ENCODE measurements at places on chromosomes 1 and 21. TPM values are rescaled to one million over a fixed set of nuclear protein-coding genes. Genes with fewer than 3 reads are reported as not detected.

DNA sequence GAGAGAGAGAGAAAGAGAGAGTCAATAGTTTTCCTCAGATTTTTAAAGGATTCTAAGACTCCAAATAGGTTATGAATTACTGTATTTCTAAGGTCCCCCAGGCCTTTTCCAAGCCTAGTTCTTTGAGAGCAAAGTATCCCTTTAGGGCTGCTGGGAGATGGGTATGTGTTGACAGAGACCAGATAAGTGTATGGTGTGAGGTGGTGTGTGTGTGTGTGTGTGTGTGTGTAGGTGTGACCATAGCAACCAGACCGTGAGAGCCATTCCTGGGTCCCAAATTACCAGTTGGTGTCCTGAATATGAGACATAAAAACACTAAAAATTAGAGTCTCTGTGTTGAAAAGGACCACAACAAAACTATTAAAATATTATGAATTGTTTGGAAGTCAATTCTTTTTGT, 41.7 kb upstream of the DNAJC6 start:
- H3K36me3 ChIP-seq = no peaks in the 10 kb centered on the region
- H3K27me3 ChIP-seq = no peaks in the 10 kb centered on the region
- no peaks in the 10 kb centered on the region for H3K4me1 ChIP-seq
- no peak overlapping the region for H3K4me3 ChIP-seq
- no peak for DNase-seq
- H3K27ac ChIP-seq = no peak overlapping the region

DNA sequence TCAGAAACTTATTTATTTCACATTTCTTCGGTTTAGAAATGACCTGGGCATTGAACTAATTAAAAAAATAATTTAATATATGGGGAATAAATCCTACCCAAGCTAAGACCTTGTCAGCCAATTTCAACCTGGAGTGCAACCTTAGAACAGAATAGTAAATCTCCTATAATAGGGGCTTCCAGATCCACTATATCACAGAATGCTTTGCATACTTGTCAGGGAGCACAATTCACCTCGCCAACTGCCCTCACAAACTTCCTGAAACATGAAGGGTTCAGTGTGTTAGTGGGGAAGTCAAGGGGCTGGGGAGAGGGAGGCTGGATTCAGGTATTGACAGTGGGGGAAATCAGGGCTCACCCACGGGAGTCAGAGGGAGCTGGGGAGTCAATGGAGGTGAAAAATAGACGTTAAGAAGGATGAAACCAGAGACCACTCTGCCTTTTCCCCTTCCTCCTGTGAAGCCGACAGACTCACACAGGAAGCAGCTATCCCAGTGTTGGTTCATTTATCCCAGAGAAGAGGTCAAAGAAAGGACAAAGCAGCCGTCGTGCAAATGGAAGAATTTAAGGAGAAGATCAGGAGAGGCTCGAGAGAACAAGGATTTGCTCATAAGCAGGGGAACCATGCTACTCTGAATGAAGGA, 453.3 kb downstream of the NUF2 start:
- DNase-seq = no peak
- H3K27ac ChIP-seq = no peak overlapping the region
- no peaks in the 10 kb centered on the region for H3K27me3 ChIP-seq
- H3K4me1 ChIP-seq = no peaks in the 10 kb centered on the region
- no peak overlapping the region for H3K4me3 ChIP-seq
- no peaks in the 10 kb centered on the region for H3K36me3 ChIP-seq

GRCh38 chr1:98296681-98297080, 364.8 kb upstream of the SNX7 start:
- H3K4me1 ChIP-seq = no peaks in the 10 kb centered on the region
- H3K27me3 ChIP-seq = no peaks in the 10 kb centered on the region
- DNase-seq = no peak
- H3K27ac ChIP-seq = no peak overlapping the region
- no peak overlapping the region for H3K4me3 ChIP-seq

ZMPSTE24 gene
- 32.6 TPM for total RNA-seq

DNASE2B gene
- total RNA-seq = not detected

CD52 gene
- total RNA-seq = 291 TPM

SPRR4 gene
- not detected for total RNA-seq

- H3K27me3 ChIP-seq = no peaks in the 10 kb centered on the region
- no peaks in the 10 kb centered on the region for H3K36me3 ChIP-seq
- no peaks in the 10 kb centered on the region for H3K4me1 ChIP-seq
- no peak overlapping the region for H3K27ac ChIP-seq
- DNase-seq = no peak
- no peak overlapping the region for H3K4me3 ChIP-seq
Measured at GRCh38 chr1:109331113-109331512, 24.3 kb upstream of the MYBPHL start.

C4BPB gene
- total RNA-seq = 0.40 TPM

- H3K27ac ChIP-seq = no peak overlapping the region
- H3K4me1 ChIP-seq = no peaks in the 10 kb centered on the region
- peaks cover 19% of the 10 kb centered on the region for H3K27me3 ChIP-seq
- H3K4me3 ChIP-seq = no peak overlapping the region
- no peaks in the 10 kb centered on the region for H3K36me3 ChIP-seq
Measured at GRCh38 chr1:32896451-32896850, 4.7 kb downstream of the TMEM54 start.

SELENBP1 gene
- total RNA-seq = 0.41 TPM

ITLN2 gene
- not detected for total RNA-seq

- no peaks in the 10 kb centered on the region for H3K36me3 ChIP-seq
- no peaks in the 10 kb centered on the region for H3K27me3 ChIP-seq
- DNase-seq = no peak
- peaks cover 7% of the 10 kb centered on the region for H3K4me1 ChIP-seq
Measured at GRCh38 chr21:41973427-41973831, 19.6 kb upstream of the C2CD2 start.

TGFBR3 gene
- total RNA-seq = 18.6 TPM

GRCh38 chr1:212108981-212109380, 73.4 kb downstream of the DTL start:
- peaks cover 3% of the 10 kb centered on the region for H3K36me3 ChIP-seq
- no peak for DNase-seq
- H3K27ac ChIP-seq = no peak overlapping the region
- H3K27me3 ChIP-seq = no peaks in the 10 kb centered on the region
- H3K4me1 ChIP-seq = no peaks in the 10 kb centered on the region
- H3K4me3 ChIP-seq = no peak overlapping the region

DNA sequence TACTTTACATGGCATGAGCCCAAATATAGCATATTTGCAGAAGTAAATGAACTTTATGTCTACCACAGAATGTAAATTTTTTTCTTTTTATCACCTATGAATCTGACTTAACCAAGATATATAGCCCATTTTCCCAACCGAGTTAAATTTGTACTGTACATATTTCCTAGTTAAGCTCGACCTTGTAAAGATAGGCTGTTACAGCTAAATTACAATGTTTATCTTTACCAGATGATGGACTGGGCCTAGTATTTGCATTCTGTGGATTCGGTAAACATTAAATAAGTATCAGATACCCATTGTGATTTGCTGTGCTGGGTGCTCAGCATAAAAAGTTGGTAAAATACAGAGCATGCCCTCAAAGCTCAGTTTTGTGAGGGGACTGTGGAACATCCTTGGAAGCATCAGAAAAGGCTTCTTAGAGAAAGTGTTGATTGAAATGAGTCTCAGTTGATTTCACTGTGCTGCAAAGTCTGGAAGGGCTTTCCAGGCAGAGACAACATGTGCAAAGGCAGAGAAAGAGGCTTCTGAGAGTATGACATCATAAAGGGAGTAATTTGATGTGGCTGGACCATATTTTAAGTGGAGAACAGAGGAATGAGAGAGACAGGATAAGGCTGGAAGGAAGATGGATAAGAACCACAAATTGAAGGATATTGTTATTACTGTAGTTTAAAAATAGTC, 27.4 kb downstream of the MORC3 start:
- no peak overlapping the region for H3K4me3 ChIP-seq
- peaks cover 8% of the 10 kb centered on the region for H3K36me3 ChIP-seq
- no peak for DNase-seq
- no peaks in the 10 kb centered on the region for H3K4me1 ChIP-seq

DNA sequence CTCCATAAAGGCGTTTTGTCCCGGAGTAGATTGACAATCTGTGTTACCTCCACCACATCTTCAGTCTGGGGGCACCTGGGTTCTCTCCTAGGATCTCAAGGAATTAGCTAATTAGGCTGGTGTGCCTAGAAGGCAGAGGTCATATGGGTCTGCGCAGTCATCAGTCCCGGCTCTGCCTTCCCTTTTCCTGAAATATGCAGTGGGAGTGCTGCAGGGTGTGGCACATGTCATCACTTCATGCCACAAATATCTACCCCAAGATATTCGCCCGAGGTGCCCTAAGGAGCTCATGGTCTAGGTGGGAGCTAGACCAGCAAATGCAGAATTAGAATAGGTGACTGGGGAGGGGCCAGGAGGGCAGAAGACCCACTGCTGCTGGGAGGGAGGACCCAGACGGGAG, 42.9 kb downstream of the ACTL8 start:
- no peak overlapping the region for H3K27ac ChIP-seq
- no peaks in the 10 kb centered on the region for H3K36me3 ChIP-seq
- H3K4me3 ChIP-seq = no peak overlapping the region
- no peak for DNase-seq

GRCh38 chr21:42567861-42568260, 54.2 kb downstream of the SLC37A1 start:
- DNase-seq = no peak
- H3K36me3 ChIP-seq = peaks cover 11% of the 10 kb centered on the region
- no peaks in the 10 kb centered on the region for H3K4me1 ChIP-seq
- H3K27me3 ChIP-seq = no peaks in the 10 kb centered on the region

DNA sequence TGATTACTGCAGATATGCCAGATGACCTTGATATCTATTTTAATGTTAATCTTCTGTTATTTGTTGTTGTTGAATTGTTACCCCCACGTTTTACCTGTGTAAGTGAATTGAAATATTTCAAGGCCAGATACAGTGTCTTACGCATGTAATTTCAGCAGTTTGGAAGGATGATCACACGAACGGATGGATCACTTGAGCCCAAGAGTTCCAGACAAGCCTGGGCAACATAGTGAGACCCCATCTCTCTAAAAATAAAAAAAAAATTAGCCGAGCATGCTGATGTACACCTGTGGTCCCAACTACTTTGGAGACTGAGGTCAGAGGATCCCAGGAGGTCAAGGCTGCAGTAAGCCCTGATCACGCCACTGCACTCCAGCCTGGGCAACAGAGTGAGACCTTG, 32.2 kb downstream of the SDCCAG8 start:
- no peak overlapping the region for H3K4me3 ChIP-seq
- peaks cover 13% of the 10 kb centered on the region for H3K4me1 ChIP-seq
- peak overlapping the region; percentile 58 for H3K27ac ChIP-seq
- H3K27me3 ChIP-seq = no peaks in the 10 kb centered on the region
- H3K36me3 ChIP-seq = no peaks in the 10 kb centered on the region

MAEL gene
- 0.10 TPM for total RNA-seq

- no peaks in the 10 kb centered on the region for H3K4me1 ChIP-seq
- H3K4me3 ChIP-seq = no peak overlapping the region
- H3K27ac ChIP-seq = no peak overlapping the region
- DNase-seq = no peak
- no peaks in the 10 kb centered on the region for H3K27me3 ChIP-seq
- no peaks in the 10 kb centered on the region for H3K36me3 ChIP-seq
Measured at GRCh38 chr1:179105393-179105792, 23.5 kb downstream of the TOR3A start.

GRCh38 chr1:7988576-7988975, 27.1 kb downstream of the PARK7 start:
- no peak overlapping the region for H3K4me3 ChIP-seq
- H3K36me3 ChIP-seq = peaks cover 21% of the 10 kb centered on the region
- H3K27ac ChIP-seq = no peak overlapping the region
- no peaks in the 10 kb centered on the region for H3K27me3 ChIP-seq

DNA sequence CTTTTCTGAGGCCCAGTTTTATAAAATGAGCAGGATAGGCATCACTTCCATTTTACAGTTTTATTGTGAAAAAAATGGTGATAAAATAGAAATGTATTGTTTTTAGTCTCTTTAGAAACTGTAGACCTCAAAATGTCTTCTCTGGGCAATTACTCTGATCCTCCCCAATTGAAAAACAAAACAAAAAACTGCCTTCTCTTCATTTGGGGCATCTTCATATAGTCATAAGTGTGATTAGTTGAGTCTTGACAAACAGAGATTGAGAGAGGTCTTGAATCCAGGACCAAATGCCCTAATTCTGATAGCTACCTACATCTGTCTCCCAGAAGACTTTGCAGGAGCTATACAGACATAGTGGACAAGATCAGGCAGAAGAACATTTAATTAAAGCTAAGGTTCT, 62.9 kb downstream of the LRRC8C start:
- H3K4me1 ChIP-seq = peaks cover 36% of the 10 kb centered on the region
- no peak overlapping the region for H3K27ac ChIP-seq
- no peak overlapping the region for H3K4me3 ChIP-seq
- DNase-seq = no peak
- no peaks in the 10 kb centered on the region for H3K36me3 ChIP-seq
- H3K27me3 ChIP-seq = no peaks in the 10 kb centered on the region

TCHHL1 gene
- total RNA-seq = not detected

DNA sequence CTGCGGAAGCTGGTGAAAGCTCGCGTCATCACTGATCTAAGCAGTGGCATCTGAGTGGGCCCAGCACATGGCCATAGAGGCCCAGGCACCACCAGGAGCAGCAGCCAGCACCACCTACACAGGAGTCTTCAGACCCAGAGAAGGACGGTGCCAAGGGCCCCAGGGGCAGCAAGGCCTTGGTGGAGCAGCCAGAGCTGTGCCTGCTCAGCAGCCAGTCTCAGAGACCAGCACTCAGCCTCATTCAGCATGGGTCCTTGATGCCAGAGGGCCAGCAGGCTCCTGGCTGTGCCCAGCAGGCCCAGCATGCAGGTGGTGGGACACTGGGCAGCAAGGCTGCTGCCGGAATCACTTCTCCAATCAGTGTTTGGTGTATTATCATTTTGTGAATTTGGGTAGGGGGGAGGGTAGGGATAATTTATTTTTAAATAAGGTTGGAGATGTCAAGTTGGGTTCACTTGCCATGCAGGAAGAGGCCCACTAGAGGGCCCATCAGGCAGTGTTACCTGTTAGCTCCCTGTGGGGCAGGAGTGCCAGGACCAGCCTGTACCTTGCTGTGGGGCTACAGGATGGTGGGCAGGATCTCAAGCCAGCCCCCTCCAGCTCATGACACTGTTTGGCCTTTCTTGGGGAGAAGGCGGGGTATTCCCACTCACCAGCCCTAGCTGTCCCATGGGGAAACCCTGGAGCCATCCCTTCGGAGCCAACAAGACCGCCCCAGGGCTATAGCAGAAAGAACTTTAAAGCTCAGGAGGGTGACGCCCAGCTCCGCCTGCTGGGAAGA, 3.2 kb upstream of the ARTN start:
- no peak overlapping the region for H3K27ac ChIP-seq
- DNase-seq = no peak
- H3K27me3 ChIP-seq = no peaks in the 10 kb centered on the region
- no peak overlapping the region for H3K4me3 ChIP-seq
- no peaks in the 10 kb centered on the region for H3K36me3 ChIP-seq

- no peak for DNase-seq
- peaks cover 6% of the 10 kb centered on the region for H3K36me3 ChIP-seq
- H3K27me3 ChIP-seq = no peaks in the 10 kb centered on the region
Measured at GRCh38 chr1:23799570-23800399, 769 bp downstream of the GALE start.

Measured in GM12878 (cell line).